HepG2 (cell line): ENCODE measurements at places on chromosomes 1 and 21. TPM values are rescaled to one million over a fixed set of nuclear protein-coding genes. Genes with fewer than 3 reads are reported as not detected.

LCE2C gene
- polyA plus RNA-seq = not detected in 2 replicates

CD1D gene
- not detected in 2 replicates for polyA plus RNA-seq

VASH2 gene
- 0.44 and 0.60 TPM in 2 replicates for polyA plus RNA-seq

TARDBP gene
- polyA plus RNA-seq = 78.1 and 93.0 TPM in 2 replicates

ADAMTS4 gene
- polyA plus RNA-seq = 0.51 and 0.56 TPM in 2 replicates

RGS7 gene
- not detected in 2 replicates for polyA plus RNA-seq

PPIH gene
- polyA plus RNA-seq = 18.7 and 29.9 TPM in 2 replicates

PUSL1 gene
- polyA plus RNA-seq = 8.3 and 9.8 TPM in 2 replicates

IGSF8 gene
- polyA plus RNA-seq = 41.0 and 52.1 TPM in 2 replicates

DNA sequence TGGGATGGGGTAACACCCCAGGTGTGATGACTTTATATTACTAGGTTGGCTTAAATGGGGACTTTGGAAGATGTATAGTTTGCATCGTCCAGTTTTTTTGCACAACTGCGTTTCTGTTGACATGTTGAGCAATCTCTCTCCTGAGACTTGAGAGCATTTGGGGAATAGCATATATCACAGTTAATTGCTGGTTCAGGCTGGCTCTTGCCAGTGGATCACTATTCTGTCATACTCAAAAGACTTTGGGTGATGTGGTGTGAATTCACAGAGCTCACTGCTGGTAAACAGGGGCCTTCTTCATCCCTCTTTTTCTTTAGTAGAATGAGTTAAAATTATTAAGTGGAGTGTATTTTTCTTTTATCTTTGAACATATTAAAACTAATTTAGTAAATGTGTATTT is 44.3 kb downstream of the LHX9 start:
- no peak for DNase-seq

- no peak for DNase-seq
These were observed 26.9 kb downstream of the CD244 start for GRCh38 chr1:160835751-160836150.

- peak; percentile 46 for DNase-seq
These were observed 4.8 kb upstream of the SLC2A1 start for GRCh38 chr1:42963378-42964043.

DNA sequence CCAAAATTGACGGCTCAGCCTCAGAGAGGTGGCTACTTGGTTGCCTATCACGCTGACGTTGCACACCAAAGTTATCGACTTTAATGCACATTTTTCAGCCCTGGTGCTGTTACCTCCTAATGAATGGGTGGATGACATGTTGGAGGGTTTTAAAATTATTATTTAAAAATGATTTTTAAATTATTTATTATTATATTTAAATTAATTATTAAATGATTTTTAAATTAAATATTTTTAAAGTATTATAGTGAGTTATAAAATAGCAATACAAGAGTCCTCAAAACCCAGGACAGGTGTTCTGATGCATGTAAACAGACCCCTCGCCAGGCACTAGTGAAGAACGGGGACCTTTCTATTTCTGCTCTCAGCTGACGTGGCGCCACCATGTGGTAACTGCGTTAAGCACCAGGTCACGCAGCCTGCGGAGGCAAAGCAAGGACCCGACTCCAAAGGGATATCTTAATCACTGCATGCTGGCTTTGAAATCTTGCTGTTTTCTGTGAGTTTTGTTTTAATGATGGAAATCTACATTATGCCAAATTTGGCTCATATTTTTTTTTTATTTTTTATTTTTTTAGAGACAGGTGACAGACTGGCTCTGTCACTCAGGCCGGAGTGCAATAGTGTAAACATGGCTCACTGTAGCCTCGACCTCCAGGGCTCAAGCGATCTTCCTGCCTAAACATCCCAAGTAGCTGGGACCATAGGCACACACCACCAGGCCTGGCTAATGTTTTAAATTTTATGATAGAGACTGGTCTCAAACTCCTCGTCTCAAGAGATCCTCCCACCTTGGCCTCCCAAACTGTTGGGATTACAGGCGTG is 22.6 kb downstream of the CASP9 start:
- DNase-seq = peak; percentile 55

GRCh38 chr1:4268262-4268888 is 368.3 kb upstream of the C1orf174 start:
- DNase-seq = no peak

- DNase-seq = no peak
These were observed 102.9 kb downstream of the PTPN14 start for GRCh38 chr1:214448536-214448935.

GRCh38 chr1:168923521-168924136 is 182.9 kb upstream of the ATP1B1 start:
- peak; percentile 39 for DNase-seq

- no peak for DNase-seq
These were observed 2225.7 kb downstream of the NCAM2 start for GRCh38 chr21:23223882-23224281.

DNA sequence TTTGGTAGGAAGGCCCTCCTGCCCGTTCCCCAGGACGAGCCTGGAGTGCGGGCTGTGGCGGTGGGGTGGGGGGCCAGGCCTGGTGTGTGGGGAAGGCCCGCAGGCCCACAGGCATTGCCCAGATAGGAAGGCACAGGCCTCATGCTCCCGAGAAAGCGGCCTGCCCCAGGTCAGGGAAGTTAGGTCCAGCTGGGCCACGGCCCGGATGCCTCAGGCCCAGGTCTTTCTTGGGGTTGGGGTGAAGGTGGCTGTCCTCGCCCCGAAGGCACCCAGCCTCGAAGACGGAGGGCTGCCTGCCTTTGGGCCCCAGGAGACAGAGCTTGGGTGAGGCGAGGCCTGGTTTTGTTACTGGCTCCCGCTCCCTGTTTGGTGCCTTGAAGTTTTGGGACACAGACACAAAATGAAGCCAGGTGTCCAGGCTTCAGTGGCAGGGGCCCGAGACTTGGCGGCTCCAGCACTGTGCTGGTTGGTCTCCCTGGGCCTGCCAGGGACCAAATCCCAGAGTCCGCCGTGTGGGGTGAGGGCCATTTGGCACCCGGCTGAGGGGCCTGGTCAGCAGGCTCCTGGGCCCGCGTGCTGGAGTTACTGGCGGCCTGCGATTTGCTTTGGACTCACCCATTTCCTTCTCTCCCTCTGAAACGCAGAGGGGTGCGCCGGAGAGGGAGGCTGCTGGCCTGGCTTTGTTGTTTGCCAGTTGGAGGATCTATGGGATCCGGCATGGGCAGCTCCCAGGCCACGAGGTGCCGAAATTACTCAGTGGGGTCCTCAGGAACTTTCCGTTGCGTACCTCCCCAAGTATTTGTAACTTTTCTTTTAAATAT is 2.0 kb downstream of the SKI start:
- no peak for DNase-seq

DNA sequence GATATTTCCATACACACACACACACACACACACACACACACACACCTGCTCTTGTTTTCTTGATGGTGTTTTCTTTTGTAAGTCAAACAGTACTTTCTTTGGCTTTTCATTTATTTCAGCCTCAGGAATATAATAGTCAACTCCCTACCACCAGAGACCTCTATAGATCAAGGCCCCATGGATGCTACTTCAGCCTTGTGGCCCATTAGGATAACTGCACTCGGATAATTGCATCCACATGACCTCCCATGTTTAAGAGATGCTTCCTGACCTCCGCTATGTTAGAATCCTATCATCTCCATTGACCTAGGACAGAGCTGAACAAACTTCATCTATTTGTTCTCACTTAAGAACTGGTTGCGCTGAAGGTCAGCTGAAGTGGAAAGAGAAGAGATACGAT is 1094.0 kb upstream of the B3GALT2 start:
- no peak for DNase-seq

DNA sequence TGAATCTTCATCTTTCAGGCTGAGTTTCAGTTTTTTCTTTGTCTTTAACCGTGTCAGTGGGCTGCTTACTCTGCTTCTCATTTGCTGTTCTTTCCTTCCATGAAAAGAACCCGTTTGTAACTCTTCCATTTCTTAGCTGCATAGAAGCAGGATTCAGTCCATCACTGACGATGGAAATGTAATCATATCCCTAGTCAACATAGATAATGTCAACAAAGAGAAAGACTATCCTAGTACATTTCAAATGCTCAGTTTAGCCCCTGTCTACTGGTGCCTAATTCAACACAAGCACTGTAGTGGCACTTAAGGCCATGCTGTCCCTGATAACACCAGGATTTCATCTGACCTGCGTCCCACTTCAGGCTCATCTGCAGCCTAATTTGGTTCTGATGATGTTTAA is 376 bp downstream of the GBP1 start:
- no peak for DNase-seq

GRCh38 chr1:224684979-224685425 is 68.9 kb downstream of the CNIH3 start:
- DNase-seq = no peak

DNA sequence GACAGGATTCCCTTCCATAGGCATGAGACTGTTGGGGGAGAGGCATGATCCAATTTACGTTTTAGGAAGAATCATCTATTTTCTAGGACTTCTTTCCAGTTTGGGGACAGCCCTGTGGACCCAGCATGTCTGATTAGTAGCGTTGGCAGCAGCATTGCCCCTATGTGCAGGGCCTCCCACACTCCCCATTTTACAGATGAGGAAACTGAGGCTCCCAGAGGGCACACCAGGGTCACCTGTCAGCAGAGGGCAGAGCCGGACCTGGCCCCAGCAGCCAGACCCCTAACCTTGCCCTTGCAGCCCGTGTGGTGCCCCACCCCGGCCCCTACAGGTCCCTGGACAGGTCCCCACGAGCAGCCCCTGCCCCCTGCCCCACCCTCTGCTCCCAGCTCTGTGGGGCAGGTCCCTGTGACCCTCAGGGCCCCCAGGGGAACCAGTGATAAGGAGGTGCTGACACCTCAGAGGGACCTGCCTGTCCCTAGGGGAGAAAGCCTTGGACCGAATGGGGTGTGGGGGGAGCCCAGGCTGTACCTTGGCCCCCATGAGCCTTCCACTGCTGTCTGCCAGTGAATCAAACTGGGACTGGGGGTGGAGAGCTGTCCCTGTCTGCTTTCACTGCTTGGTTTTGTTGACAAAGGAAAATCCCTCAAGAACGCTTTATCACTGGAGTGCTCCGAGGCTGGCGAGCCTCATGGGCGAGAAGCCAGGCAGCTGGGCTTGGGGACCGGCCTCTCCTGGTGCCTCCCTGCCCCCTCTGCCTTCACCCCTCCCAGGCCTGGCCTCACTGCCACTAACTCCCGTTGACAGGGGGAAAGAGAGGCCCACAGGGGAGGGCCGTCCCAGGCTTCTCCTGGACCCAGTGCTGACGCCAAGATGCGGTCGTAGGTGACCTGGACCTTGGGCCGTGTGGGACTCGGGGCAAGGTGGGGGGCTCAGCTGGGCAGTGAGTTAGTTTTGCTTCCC is 39.4 kb upstream of the CCDC27 start:
- DNase-seq = no peak

DNA sequence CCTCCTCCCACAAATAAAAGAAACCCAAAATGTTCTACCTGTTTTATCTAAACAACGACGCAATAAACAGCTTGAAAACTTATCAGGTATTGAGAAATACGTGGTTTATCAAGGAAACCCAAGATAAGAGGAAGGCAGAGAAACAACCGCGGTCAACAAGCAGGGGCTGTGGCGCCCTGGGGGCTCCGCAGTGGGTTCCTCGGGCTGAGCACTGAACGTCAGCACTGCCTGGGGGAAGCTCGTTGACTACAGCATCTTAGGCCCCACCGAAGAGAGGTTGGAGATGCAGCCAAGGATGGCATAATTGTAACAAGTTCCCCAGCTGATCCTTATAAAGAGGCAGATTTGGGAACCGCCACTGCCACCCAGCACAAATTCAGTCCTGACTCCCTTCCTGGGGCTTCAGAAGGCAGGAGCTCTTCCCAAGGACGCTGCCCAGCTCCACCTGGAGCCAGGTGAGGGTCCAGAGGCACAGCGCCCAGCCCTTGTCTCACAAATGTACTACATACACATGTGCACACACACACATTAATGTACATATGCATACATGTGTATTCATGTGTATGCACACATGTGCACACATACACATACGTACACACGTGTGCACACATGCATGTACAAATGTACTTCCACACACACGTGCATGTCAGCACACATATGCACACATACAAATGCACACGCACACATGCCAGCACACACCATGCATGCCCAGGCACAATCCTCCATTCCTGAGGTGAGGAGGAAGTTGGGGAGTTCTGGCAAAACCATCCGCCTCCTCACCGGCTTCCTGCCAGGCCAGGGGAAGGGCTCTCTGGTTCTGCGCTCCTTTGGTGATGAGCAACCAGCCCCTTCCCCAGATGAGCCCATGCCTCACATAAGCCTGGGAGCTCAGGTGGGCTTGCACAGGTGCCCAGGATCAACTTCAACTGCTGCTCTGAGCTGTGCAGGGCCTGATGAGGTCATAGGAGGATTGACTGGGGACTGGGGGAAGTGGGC is 251.1 kb downstream of the NPHP4 start:
- DNase-seq = no peak

GRCh38 chr1:26517766-26518049 is 11.9 kb upstream of the RPS6KA1 start:
- no peak for DNase-seq

DNA sequence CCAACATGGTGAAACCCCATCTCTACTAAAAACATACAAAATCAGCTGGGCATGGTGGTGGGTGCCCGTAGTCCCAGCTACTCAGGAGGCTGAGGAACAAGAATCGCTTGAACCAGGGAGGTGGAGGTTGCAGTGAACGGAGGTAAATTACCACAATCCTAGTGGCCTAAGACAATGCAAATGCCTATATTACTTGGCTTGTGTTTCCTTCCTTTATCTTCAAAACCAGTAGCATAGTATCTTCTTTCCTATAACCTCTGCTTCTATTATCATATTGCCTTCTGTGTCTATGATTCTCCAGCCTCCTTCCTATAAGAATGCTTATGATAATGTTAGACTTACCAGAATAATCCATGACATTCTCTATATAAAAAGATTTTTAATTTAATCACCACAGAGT is 156.2 kb upstream of the RGS18 start:
- no peak for DNase-seq

DNA sequence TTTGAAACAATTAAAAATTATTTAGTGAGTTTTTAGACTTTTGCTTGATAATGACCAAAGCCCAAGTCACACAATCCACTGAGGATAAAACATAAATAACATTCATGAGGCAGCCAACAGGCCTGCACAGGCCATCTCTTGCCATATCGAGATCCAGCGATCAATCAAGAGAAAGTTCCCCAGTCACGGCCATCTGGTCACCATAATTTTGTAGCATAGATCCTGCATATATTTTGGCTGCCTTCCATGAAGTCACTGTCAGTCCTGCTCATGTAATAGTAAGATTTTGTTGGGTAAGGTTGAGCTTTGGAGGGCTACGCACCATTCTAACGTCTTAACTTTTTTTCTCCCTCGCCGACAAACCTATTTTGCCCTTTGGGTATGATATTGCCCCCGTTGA is 17.5 kb downstream of the KPNA6 start:
- no peak for DNase-seq

- no peak for DNase-seq
These were observed 61.0 kb downstream of the CHIA start for GRCh38 chr1:111351700-111352099.

GRCh38 chr1:7103361-7103782 is 318.1 kb downstream of the CAMTA1 start:
- DNase-seq = no peak

- no peak for DNase-seq
These were observed 34.0 kb upstream of the DPT start for GRCh38 chr1:168763031-168763430.

GRCh38 chr1:229273507-229274232 is 2.8 kb downstream of the RAB4A start:
- peak; percentile 99 for DNase-seq
